ENCODE measurements at places on chromosomes 3 and 15.

GRCh38 chr15:88949734-88950400 lies 36.7 kb upstream of the MFGE8 start:
- DNase-seq = no peak

DNA sequence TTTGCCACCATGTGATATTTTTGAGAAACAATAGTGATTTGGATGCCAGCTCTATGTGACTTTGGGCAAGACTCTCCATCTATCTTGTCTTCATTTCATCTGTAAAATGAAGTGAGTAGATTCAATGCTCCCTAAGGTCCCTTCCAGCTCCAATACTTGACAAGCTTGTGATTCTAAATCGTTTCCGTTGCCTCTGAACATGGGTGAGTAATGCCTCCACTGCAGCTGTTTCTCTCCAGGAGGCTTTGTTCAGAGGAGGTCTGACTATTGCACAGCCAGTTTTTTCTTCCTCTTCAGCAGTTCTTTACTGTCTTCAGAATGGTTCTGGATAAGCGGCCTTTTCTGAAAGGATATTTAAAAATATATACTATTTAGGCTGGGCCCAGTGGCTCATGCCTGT lies 14.8 kb upstream of the TMOD3 start:
- no peak for DNase-seq

- DNase-seq = peak; percentile 32
Measured at GRCh38 chr3:51539291-51539941, 897 bp downstream of the RAD54L2 start.

- DNase-seq = no peak
Measured at GRCh38 chr3:52894756-52895155, 2.6 kb downstream of the STIMATE start.

DNA sequence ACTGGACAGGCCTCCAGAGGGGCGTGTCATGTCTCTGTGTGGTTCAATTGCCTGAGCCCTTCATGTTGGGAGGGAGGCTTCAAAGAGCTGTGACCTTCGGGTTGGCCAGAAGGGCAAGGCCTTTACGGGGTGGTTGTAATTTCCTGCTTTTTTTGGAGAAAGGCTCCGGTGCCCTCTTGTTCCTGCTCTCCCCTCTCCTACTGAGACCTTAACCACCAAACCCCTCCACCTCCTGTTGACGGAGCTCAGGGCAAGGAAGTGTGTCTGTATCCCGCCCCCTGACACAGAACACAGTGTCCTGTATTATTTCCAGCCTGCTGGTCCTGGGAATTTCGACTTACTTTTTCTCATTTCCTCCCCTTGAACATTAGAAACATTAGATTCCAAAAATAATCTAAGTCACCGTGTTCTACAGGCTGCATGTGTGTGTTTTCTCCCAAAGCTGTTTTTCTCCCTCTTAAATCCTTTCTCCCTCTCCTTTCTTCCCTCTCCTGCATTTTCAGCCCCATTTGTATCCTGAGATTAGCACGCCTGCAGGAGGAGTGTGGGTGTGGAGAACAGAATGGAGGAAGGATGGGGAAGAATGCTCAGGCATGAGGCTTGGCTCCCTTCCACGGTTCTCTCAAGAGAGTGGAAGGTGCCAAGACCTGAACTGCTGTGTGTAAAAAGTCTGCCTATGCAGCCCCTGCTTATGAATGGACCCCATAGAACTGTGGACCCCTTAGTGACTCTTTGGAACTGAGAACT lies 285.4 kb upstream of the ROPN1 start:
- no peak for DNase-seq

DNA sequence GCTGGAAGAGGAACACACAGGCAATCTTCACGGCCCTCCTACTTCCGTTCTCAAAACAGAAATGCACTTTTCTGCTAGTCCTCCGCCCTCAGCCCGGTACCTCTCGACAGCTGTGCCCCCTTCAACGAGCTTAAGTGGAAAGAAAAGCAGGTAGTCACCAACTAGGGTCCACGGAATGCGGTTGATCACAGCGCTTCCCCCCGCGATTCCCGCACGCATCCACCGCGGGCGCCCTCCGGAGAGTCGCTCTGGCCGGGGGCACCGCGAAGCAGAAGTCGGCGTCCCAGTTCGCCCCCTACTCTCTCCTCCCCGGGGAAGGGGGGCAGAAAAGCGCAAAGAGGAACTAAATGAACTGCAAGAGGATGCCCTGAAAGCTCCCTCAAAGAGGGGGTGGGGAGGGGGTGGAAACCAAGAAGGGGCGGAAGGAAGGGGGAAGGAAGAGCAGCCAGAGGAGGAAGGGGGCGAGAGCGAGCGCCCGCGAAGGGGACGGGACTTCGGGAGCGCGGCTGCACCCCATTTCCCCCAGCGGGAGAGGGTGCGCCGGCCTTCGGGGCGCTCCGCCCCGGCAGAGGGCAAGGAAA lies 738 bp downstream of the ACAP2 start:
- DNase-seq = no peak

DNA sequence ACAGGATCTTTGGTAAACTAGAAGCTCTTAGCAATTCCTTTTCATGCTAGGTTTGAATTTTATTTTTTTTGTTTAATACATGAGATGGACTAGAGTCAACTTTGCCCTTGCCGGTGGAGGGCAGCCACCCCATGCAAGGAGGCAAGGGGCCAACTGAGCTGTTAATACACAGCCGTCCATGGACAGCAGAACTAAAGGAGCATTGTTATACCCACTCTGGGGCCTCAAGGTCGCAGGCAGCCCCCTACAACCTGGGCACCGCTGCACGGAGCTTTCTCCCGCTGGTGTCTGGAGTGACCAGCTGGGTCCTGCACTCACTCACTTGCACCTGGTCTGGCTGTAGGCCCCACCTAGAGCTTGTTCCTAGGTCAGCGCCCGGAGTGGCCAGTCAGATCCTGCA lies 47.9 kb upstream of the ACKR4 start:
- no peak for DNase-seq

DNA sequence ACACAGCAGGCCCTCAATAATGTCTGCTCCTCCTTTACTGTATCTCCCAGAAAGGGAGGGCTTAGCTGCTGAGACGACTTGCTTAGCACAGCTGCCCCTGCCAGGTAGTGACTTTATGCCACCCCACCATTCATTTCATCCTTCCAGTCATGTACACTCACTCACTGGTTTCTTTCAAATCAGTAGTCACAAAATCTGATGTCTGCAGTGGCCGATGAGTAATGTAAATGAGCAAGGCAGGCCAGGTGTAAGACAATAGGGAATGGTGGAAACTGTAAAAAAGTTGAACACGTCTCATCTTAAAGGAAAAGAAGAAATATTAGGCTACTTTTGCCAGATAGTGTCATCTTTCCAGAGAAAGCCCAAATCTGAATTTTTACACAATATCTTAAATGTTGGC lies 207.6 kb upstream of the PRICKLE2 start:
- DNase-seq = no peak

DNA sequence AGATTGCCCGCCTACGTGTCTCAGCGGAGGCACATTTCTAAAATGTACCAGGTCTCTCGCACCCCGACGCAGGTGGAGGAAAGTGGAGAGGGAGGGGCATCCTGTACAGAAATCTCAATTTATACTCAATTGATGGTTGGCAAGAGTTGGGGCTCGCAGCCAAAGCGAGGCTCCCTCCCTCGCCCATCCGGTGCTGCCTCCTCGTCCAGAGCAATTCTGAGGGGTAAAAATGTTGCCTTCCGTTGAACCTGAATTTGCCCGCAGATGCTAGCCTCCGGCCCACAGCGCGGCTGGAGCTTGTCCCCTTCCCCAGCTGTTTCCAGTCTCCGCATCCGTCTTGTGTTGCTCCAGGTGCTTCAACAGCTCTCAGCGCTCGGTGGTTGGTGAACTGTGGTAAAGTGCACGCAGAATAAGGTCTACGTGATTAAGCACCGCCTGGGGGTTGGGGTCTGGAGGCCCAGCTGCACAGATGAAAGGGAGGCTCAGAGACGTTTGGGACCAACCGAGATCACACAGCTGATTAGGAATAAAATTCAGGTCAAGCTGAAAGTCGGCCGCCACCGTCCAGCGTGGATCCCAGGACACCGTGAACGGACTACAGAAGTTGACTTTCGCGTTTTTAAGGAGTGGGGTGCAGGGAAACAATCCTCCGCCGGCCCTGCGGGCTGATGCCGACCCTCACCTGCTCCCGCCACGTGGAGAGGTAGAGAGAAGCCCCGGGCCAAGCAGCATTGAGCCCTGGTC lies 846 bp upstream of the POLG start:
- DNase-seq = no peak

DNA sequence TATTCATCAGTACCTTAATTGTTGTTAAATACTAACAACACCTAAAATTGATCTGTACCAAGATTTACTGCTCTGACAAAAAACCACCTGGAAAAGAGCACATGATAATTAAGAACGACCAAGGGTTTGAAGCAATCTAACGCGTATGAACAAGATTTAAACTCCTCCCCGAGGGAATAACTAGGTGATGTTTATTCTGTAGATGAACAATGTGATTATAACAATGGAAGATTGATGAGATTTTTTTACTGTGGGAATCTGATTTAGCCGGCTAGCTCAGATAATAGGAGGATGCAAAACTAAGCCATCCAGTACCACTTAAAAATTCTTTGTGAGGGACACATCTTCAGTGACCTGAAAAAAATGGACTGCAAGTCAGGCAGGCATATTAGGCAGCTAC lies 222.1 kb downstream of the FHIT start:
- DNase-seq = no peak

DNA sequence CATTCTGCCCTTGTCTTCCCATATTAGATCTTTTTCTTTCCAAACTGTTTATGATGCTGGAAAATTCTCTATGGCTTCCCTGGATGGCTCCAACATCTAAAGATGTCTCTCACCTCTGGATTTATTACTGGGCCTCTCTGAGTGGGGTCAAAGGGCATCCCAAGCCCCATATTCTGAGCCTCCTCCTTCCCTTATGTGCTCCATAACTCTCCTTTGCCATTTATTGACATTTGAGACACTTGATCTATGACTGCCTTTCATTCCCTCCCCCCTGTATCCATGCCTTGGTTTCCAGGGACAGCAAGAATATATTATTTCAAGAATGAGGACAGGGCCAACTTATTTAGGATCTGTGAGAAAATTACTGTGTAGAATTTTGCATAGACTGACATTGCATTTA lies 369.3 kb upstream of the ONECUT1 start:
- no peak for DNase-seq

GRCh38 chr3:165553371-165553770 lies 283.9 kb downstream of the BCHE start:
- no peak for DNase-seq

Data from BJ (cell line).